Fibroblast of skin of left quadriceps (primary cell): ENCODE measurements at places on chromosomes 6 and 20.

- DNase-seq, result no peak
These were observed 12.2 kb downstream of the PRDM13 start for GRCh38 chr6:99618649-99619408.

GRCh38 chr6:156794546-156795354 lies 17.6 kb downstream of the ARID1B start:
- no peak for DNase-seq

DNA sequence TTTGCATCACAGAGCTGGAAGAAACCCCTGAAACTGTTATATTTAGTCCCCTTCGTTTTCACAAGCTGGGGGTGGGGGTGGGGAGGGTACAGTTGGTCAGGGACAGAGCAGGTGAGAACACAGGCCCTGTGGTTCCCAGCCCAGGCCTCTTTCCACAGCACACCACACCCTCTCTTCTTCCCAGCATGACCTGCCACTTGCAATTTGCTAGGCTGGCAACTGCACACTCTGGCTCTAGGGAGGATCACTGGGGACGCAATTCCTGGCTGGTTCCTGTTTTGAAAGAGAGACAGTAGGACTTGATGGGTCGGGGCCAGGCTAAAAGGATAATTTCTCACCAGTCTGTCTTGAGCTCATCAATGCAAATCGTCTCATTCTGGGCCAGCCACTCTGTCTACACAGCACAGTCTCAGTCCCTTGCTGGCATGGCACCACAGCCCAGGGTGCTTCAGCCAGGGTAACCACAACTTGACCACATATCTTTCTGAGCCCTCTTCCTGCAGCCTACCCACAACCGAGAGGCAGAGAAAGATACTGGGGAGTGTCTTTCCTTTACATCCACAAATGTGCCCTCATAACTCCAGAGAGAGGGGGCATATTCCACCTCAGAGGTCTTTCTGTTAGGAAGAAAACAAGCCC lies 41.7 kb upstream of the EMILIN3 start:
- DNase-seq, result no peak

GRCh38 chr6:5325173-5325572 lies 63.9 kb downstream of the FARS2 start:
- DNase-seq, result no peak

DNA sequence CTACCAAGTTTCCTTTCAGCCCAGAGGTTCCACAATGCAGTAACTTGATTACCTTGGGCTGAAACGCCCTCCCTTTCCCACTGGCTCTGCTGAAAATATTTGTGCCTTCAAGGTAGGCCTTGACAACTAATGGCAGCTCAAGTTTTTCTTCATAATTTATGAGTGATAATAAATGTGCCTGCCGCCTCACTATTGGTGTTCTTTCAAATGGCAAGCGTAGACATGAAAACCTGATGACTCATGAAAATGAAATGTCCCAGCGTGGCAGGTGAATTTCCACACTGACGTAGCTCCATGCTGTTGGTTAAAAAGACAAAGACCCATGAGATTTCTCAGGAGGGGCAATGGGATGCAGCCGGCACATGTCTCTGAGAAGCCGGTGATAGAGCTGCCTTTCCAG lies 107.2 kb upstream of the GGTLC1 start:
- no peak for DNase-seq

GRCh38 chr6:53658992-53659391 lies 6.6 kb downstream of the KLHL31 start:
- no peak for DNase-seq
